Epithelial cell of prostate (primary cell): ENCODE measurements at places on chromosomes 11 and 22.

DNA sequence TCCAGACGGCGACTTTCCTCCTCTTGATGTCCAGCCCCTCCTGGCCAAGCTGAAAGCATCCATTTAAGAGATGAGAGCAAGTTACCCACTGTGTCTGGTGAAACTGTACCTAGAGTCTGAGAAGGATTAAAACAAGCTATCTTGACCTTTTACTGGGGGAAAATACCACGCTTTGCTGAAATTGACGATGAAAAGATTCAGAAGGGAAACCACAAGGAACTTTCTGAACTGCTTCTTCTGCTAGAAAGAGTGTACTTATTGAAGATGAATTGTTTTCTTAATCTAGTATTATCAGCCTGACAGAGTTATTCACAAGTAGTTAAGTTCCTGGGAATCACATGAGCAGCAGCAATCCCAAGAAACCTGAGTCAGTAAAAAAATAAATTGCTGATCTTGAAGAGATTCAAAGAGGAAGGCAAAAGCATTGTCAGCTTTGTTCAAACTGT is 13.1 kb upstream of the MS4A6A start:
- DNase-seq, result no peak

DNA sequence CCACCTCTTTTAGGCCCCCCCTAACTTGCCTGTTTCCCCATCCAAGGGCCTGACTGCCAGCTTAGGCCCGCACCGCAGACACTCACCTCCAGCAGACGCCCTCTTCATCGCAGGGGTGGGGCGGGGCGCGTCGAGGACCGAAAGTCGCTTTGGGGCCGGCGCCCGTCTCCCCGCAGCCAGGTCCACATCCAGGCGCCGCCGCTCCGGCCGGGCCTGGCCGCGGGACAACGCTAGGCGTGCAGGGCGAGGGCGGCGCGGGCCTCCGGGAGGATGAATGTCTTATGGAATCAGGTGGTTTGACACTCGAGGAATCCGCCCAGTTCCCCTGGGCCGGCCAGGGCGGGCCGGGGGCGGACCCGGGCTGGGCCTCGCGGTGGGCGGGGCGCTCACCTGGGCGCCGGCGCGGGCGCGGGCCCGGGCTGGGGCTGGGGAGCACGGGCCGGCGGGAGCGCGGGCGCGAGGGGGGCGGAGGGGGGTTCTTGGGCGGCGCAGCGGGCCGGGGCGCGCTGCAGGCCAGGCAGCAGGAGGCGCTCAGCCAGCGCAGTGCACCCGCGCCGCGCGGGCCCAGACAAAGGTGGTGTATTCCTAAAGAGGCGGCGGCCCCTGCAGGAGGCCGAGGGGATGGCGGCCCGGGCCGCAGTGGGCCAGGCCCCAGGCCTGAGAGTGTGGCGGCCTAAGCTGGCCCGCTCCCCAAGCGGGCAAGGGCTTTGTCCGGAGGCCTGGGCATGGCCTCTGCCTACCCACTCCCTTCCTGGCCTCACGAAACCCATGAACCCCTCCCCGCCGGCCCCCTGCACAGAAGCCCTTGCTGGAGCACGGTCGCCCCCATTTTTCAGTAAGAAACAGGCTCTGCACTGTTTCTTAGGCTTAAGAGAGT is 177.6 kb downstream of the IGLL1 start:
- DNase-seq, result peak; percentile 18

GRCh38 chr22:37961062-37961461 is 7.6 kb downstream of the POLR2F start:
- DNase-seq, result no peak

DNA sequence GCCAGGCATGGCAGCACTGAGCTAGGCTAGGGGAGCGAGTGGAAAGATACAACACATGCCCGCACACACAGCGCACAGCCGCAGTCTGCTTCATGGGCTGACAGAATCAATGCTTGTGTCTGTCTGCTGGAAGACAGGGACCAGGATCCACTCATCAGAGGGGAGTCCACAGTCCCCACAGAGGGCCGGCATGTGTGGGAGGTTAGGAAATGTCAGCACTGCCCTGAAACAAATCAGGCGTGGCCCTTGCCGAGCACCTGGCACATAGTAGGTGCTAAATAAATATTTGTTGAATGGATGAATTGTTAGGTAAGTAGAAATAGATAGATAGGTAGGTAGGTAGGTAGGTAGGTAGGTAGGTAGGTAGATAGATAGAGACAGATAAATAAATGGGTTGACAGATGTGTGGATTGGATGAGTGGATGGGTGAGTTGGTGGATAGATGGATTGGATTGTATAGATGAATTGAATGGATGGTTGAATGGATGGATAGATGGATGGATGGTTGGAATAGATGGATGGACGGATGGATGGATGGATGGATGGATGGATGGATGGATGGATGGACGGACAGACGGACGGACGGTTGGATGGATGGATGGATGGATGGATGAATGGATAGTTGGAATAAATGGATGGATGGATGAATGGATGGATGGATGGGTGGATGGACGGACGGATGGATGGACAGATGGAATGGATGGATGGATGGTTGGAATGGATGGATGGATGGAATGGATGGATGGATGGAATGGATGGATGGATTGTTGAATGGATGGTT is 3.3 kb downstream of the SLC22A12 start:
- no peak for DNase-seq

- DNase-seq, result no peak
These were observed 69.1 kb downstream of the KCNQ1OT1 start for GRCh38 chr11:2630679-2631078.

- DNase-seq, result no peak
These were observed 69.7 kb downstream of the GLYATL1 start for GRCh38 chr11:59008947-59009346.

DNA sequence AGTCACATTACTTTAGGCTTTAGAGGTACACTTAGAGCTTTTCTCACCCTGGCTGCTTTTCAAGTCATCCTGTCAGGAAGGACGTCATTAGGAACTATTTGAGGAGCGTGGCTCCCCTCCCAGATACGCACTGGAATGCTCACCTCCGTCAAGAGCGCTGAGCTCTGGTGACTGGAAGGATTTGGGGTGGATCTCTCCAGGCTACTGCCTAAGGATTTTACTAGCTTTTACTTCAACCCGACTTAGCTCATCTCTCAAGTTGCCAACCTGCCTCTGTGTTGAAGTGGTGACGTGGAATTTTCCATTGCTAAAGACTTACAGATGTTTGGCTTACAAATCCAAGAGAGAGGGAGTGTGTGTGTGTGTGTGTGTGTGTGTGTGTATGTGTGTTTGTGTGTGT is 355.3 kb upstream of the CCDC90B start:
- no peak for DNase-seq

- no peak for DNase-seq
These were observed 60.5 kb upstream of the IZUMO1R start for GRCh38 chr11:94243571-94244515.
